ENCODE measurements at places on chromosomes 2 and 18.
A peak's percentile ranks its signal among the peaks of the same experiment; 100 is the strongest.

DNA sequence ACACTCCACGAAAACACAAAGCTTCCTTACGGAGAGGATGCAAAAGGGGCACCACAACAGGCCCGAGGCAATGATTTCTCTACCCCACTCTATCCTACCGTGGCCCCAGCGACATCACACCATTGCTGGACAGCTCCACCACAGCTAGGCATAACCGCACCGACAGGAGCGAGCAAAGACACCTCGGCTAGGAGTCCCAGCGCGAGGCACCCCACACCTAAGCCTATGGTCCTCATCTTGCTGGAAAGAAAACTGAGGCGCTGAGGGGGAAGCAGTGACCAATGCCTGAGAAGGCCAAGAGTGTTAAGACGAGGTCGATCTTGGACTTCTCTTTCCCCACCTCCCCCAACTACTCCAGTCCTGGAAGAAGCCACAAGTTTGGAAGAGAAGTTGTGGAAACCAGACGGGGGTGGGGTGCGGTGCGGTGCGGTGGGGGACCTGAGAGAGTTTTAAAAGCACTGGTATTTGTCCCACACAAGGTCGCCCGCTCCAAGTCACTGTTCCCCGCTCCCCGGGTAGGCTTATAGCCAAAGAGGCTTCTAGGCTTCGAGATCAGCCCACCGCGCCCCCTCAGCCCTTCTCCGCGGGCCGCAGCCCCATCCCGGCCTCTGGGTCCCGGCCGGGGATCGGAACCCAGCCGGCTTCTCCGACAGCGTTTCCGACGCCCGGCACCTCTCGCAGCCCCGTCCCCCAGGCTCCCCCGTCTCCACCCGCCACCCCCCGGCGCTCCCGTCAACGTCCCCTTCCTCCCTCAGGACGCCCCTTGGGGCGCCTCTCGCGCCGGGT, 766 bp downstream of the PDE6D start:
- no peak for DNase-seq

DNA sequence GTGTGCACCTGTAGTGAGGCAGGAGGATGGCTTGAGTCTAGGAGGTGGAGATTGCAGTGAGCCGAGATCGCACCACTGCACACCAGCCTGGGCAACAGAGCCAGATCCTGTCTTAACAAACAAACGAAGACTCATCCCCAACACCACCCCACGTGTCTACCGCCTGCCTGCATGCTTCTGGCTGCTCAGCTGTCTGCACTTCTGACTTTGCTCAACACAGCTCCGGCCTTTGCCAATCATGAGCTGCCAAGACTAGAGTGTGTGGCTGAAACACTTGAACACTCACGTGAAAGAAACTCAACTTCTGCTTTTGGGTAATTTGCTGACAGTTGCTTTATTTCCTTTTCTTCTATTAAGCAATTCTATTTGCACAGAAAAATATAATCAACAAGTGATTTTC, 32.1 kb upstream of the SP3 start:
- DNase-seq, result peak; percentile 51

- DNase-seq, result no peak
Measured at GRCh38 chr2:157262248-157262647, 4.7 kb downstream of the GALNT5 start.

DNA sequence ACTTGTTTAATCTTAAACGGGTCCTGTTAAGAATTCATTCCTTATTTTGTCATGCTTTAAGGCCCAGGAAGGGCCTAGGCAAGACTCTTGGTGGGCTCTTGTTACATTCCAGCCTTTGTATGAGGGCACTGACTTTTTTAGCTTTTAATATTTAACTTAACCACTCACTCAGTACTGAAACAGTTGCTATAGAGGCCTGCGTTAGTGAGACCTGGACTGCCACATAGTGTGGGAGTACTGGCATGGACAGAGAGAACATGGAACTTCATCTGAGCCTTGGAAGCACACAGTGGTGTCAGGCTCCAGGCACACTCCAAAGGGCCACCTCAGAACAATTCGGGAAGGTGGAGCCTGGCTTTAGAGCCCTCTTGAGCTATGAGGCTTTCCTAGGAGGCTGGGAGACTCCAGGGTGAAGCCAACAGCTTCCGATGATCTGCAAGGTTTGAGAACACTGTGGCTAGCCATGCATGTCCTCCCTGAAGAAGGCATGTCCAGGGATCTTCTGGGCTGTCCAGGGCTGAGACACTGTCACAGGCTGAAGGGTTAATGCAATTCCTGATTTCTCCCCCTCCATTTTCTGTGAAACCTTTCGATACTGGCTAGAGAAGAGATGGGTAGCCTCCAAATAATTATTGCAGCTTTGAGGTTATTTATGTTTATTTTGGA, 155.4 kb upstream of the ACAA2 start:
- DNase-seq, result no peak

DNA sequence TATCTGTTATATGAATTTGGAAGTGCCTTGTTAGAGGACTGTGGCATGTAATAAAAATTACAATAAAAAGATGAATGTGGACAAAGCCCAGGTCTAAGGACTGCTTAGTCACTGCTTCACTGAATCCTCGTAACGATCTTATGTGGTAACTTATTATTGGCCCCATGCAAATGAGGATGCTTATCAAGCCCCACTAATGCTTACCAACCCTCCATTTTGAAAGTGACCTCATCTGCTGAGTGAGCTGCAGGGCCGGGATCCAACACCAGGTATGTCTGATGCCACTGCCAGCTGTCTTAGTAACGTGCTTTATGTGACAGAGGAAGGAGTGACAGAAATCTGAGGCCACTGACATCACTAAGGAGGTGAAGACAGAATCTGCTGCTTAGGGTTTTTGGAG, 65.3 kb upstream of the CCDC85A start:
- DNase-seq, result no peak

DNA sequence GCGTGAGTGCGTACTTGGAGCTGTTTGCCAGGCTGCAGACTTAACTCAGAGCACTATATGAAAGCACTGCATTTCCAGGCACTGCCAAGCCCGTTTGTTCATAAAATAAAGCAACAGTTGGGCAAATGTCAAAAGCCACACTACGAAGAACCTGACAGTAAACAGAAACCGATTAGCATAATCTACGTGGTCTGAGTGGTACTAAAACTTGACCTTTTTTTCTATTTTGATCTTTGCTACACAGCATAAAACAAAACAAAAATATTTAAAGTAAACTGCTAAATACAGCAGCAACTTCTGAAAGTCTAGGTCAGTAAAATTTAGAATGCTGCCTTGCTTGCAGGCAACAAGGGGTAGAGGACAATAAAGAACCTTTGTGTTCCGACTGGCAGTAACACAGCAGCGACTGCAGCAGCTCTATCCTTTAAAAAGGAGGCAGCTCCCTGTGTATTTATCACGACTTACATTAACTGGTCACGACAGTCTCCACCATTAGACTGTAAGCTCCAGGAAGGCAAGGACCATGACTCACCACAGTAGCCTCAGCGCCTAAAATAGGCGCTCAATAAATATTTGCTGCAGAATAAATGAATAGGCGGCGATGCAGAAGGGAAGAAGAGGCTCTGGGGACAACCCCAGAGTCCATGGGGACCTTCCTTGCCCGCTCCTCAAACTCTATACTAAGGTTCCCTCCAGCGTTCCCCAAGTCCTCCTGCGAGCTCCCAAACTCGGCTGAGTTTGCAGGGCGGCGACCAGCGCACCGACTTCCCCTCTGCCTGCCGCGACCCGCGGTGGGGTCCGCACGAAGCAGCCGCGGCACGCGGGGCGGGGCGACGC, 902 bp downstream of the SS18 start:
- no peak for DNase-seq

- DNase-seq, result no peak
Measured at GRCh38 chr2:196555161-196555560, 84.4 kb upstream of the CCDC150 start.

DNA sequence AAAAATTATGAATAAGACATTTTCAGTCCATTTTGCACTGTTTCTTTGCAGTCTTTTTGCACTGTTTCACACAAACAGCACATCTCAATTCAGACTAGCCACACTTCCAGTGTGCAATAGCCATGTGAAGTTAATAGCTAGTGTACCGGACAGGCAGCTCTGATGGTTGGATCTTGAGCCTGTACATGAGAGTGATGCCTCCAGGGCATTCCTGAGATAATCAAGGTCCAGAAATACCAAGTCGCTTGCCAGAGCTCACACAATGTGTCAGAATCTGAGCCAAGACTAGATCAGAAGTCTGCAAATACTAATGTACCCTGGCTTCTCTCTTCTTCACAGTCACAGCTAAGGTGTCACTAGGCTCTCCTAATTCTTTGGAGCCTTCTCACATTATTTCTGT, 180.2 kb downstream of the OSR1 start:
- DNase-seq, result no peak

- no peak for DNase-seq
Measured at GRCh38 chr2:71925268-71926088, 222.2 kb downstream of the CYP26B1 start.

DNA sequence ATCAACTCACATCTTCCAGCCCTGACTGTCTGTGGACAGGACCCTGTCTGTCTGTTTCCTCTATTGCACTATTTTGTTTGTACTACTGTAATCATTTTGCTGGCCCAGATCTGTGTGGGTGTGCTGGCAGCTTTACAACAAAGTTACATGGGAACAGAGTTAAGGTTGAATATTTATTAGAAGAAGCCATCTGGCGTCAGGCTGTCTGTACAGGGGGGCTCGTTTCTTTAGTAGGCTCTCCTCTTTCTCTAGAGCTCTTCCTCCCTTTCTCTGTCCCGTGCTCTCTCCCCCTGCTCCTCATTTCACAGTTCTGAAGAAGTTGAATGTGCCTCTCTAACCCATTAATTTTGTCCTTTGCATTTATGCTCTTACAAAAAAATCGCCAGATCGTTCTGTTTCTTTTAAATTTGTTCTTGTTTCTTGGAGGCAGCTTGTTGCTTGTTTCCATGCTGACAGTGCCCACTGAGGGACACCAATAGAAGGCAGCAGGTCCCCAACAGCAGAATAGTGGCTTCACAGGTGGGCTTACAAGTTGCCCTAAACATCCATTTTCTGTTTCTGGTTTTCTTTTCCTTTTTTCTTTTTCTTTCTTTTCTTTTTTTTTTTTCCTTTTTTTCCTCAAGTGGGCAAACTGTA, 315.2 kb upstream of the ZEB2 start:
- no peak for DNase-seq

DNA sequence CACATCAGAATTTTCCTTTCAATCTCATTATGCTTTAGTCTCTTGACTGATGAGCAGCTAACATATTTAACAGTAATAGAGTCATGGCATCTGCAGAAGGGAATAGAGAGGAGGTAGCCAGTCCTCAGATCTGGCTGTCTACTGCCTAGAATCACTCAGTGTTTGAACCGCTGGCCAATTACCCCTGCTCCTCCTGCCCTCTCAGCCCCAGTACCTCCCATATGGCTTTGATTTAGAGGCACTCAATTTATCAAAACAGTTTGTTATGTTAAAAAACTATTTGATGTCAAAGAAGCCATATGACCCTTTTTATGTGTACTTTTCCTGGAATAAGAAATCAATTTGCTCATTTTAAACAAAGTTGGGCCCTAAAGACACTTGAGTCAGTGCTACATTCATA, 355.2 kb downstream of the CMPK2 start:
- no peak for DNase-seq

GRCh38 chr2:109318150-109318948, 189.3 kb downstream of the SH3RF3 start:
- DNase-seq, result peak; percentile 14

DNA sequence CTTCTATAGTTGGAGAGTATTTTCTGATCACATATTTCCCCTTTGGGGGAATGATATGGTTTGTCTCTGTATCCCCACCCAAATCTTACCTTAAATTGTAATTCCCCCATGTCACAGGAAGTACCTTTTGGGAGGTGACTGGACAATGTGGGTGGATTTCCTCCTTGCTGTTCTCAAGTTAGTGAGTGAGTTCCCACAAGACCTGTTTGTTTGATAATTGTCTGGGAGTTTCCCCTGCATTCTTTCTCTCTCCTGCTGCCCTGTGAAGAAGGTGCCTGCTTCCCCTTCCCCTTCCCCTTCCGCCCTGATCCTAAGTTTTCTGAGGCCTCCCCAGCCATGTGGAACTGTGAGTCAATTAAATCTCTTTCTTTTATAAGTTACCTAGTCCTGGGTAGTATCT, 222.7 kb upstream of the SLC39A10 start:
- DNase-seq, result no peak

- no peak for DNase-seq
Measured at GRCh38 chr2:235868224-235868623, 300.0 kb downstream of the GBX2 start.

DNA sequence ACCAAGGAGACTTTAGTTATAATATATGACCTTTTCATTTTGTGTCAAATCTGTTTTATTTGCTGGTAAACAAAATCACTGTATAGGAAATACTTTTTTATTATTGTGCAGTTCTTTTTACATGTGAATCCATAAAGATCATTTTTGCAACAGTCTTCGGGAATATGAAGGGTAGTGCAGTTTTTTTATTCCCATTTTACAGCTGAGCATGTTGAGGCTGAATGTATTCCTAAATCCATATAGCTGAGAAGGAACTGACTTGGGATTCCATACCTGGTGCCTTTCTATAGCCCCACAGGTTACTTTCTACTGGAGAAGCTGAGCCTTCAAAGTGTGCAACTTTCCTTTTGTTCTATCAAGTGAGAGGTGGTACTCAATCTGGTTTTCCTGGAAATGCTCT, 29.6 kb downstream of the RHOB start:
- DNase-seq, result no peak

- DNase-seq, result no peak
Measured at GRCh38 chr2:215904101-215904500, 109.2 kb downstream of the MREG start.
